ENCODE measurements at places on chromosomes 11 and 22. TPM values are rescaled to one million over a fixed set of nuclear protein-coding genes. Genes with fewer than 3 reads are reported as not detected.
A peak's percentile ranks its signal among the peaks of the same experiment; 100 is the strongest.

Gene SLC22A6
- total RNA-seq: not detected

- H3K27ac ChIP-seq: no peak overlapping the region
- peaks cover 8% of the 10 kb centered on the region for H3K4me1 ChIP-seq
- no peak overlapping the region for H3K4me3 ChIP-seq
- no peaks in the 10 kb centered on the region for H3K36me3 ChIP-seq
- no peak for DNase-seq
These were observed 4.5 kb downstream of the ZMAT5 start for GRCh38 chr22:29762263-29762662.

- no peak overlapping the region for H3K4me3 ChIP-seq
- DNase-seq: no peak
- no peak overlapping the region for H3K27ac ChIP-seq
- no peaks in the 10 kb centered on the region for H3K4me1 ChIP-seq
- H3K36me3 ChIP-seq: peaks cover 24% of the 10 kb centered on the region
These were observed 24.3 kb downstream of the SAAL1 start for GRCh38 chr11:18081551-18081950.

DNA sequence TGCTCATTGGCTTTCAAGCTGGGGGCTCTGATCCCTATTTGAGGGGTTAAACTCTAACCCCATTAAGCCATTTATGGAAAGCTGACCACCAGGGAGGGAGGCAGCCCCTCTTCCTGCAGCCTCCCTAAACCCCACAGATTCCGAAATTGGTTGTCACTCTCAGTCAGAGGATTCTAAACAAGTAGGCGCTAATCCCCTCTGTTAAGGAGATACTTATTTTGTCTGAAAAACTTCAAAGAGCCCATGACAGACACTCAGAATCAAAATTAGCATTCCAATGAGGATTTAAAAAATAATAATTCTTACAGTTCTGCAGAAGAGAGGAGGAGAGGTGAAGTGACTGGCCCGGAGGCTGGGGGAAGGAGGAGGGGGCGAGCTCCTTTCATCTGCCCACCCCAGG is 69.7 kb upstream of the LMO1 start:
- H3K4me1 ChIP-seq: peaks cover 8% of the 10 kb centered on the region
- no peak overlapping the region for H3K4me3 ChIP-seq
- H3K27ac ChIP-seq: no peak overlapping the region
- DNase-seq: no peak
- peaks cover 2% of the 10 kb centered on the region for H3K27me3 ChIP-seq

DNA sequence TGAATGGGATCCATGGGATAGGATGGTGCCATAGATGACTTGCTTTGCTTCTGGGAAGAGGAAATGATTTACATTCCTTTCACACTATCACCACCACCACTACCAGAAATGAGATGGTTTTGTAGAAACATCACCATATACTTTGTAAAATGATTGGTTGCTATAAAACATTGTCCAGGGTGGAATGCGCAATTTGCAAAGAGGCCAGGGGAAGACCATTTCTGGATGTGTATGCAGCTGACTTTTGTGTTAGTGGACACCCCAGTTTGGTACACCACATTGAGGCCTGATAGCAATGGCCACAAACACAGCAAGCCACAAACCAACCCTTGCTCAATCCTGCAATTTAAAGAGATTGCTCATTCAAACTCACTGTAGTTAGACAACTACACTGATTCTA is 56.7 kb upstream of the RCN1 start:
- no peaks in the 10 kb centered on the region for H3K27me3 ChIP-seq
- no peak overlapping the region for H3K27ac ChIP-seq
- no peak for DNase-seq
- no peaks in the 10 kb centered on the region for H3K36me3 ChIP-seq
- H3K4me1 ChIP-seq: peaks cover 3% of the 10 kb centered on the region

DNA sequence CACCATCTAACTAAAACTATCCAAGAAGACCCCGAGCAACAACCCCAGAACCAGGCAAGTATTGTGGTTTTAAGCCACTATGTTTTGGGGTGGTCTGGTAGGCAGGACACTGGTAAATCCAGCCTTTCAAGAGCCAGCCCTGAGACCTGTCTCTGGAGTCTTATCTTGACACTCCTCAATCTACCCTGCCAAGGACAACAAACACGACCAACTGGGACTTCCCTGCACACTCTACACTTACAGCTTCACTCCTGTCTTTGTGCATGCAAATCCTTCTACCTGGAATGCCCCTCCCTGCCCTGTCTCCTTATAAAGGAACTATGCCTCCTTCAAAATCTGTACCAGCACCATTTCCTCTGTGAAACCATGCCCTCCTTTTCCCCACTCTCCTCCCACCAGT is 107.3 kb downstream of the RPL27A start:
- DNase-seq: no peak
- H3K36me3 ChIP-seq: peaks cover 6% of the 10 kb centered on the region
- peaks cover 17% of the 10 kb centered on the region for H3K4me1 ChIP-seq
- H3K4me3 ChIP-seq: no peak overlapping the region
- H3K27me3 ChIP-seq: no peaks in the 10 kb centered on the region
- H3K27ac ChIP-seq: no peak overlapping the region

Gene PLAAT4
- 5.9 TPM for total RNA-seq

- H3K4me1 ChIP-seq: peaks cover 49% of the 10 kb centered on the region
- DNase-seq: no peak
- H3K27me3 ChIP-seq: peaks cover 2% of the 10 kb centered on the region
- H3K27ac ChIP-seq: peak overlapping the region; percentile 53
- no peak overlapping the region for H3K4me3 ChIP-seq
- H3K36me3 ChIP-seq: no peaks in the 10 kb centered on the region
These were observed 1.1 kb downstream of the FXYD2 start for GRCh38 chr11:117823294-117823945.

DNA sequence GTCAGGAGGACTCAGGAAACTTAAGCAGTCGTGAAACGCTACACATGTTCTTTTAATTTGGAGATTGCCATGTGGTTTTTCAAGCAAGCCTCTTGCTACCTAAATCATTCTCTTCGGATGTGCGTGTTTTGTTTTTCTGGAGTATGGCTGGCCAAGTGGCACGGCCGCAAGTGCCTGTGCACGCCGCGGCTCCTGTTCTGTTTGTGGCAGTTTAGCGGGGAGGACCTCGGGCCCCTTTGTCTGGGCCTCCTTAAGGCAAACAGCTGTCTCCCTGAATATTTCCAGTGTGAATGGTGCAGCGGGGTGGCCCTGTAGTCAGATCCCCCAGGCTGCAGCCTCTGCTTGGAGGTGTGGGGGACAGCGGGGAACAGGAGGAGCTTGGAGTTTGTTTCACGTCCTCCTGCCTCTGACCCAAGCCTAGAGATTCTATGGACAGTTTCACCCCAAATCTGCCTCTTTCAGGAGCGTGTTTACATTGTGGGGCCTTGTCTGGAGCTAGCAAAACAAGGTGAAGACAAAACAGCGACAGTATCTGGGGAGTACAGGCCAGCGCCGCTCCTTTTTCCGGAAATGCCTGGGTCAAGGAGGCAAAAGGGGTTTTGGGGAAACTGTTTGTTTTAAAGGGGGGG is 1.3 kb downstream of the LRP5 start:
- DNase-seq: peak; percentile 73
- H3K36me3 ChIP-seq: no peaks in the 10 kb centered on the region
- H3K27me3 ChIP-seq: peaks cover 3% of the 10 kb centered on the region

DNA sequence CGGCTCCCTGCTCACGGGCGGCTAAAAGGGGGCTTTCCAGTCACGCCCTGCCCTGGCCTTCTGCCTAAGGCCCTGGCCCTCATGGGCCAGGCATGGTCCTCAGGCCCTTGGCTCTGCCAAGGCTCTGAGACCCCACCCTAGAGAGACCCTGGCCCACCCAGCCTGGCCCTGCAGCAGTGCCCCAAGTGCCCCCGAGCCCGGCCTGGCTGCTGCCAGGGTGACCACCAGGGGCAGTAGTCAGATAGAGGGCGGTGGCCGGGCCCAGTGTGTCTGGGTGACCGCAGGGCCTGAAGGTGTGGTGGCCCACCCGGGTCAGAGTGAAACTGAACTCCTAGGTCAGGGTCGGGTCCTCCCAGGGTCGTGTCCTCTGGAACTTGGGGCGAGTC is 29.4 kb upstream of the CCDC188 start:
- peaks cover 3% of the 10 kb centered on the region for H3K27me3 ChIP-seq
- no peaks in the 10 kb centered on the region for H3K36me3 ChIP-seq
- peaks cover 24% of the 10 kb centered on the region for H3K4me1 ChIP-seq
- no peak for DNase-seq
- H3K4me3 ChIP-seq: no peak overlapping the region

DNA sequence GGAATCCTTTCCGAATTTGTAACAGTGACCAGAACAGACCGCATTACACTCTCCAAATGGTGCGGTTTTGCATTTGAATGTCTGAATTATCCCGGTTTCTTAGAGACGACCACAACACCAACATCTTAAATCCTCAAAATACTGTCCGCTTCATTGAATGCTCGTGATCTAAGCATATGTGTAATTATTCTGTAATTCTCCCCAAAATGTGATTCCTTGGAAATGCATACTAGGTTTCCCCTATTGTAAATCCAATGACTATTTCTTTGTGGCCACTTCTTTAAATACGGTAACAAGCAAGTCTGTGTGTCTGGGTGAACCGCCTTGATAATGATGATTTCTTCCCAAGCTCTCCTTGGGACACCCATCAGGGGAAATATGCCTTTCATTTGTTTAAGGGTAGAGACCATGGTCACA is 87.3 kb upstream of the DBX1 start:
- H3K4me3 ChIP-seq: no peak overlapping the region
- no peaks in the 10 kb centered on the region for H3K36me3 ChIP-seq
- peaks cover 17% of the 10 kb centered on the region for H3K4me1 ChIP-seq
- H3K27ac ChIP-seq: peak overlapping the region; percentile 50
- peak; percentile 36 for DNase-seq

DNA sequence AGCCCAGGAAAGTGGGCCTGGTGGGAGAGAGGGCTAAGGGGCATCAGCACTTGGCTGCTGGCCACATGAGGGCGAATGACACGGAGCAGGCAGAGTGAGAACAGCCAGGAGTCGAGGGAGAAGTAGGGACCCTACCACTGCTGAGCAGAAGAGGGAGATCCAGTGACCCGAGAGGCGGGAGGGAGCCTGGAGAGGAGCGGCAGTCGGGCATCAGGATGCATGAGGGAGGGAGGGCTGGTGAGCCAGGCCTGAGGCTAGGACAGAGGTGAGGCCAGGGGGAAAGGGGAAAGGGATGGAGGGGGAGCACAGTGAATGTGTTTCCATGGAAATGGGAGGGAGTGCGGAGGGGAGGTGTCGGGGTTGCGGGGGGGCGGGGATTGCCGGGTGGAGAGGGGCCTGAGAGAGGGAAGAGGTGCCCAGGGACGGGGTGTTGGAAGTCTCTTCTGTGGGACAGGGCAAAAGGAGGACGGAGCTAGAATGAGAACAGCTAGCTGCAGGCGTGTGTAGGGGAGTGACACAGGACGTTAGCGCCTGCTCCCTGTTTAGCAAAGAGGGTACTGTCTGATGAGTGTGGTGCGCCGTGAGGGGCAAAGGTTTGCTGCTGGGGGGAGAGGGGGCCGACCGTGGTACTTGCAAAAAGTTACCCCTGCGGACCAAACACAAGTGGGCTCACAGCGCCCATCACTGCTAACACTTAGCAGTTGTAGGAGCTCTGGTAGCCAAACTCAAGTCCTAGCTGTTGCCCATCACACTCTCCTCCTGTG is 37.1 kb upstream of the WNT11 start:
- H3K36me3 ChIP-seq: no peaks in the 10 kb centered on the region
- H3K4me3 ChIP-seq: no peak overlapping the region
- H3K27ac ChIP-seq: no peak overlapping the region
- H3K27me3 ChIP-seq: no peaks in the 10 kb centered on the region
- peaks cover 38% of the 10 kb centered on the region for H3K4me1 ChIP-seq

Gene INS
- total RNA-seq: not detected
